ENCODE measurements at places on chromosomes 5 and 9. TPM values are rescaled to one million over a fixed set of nuclear protein-coding genes. Genes with fewer than 3 reads are reported as not detected.

DNA sequence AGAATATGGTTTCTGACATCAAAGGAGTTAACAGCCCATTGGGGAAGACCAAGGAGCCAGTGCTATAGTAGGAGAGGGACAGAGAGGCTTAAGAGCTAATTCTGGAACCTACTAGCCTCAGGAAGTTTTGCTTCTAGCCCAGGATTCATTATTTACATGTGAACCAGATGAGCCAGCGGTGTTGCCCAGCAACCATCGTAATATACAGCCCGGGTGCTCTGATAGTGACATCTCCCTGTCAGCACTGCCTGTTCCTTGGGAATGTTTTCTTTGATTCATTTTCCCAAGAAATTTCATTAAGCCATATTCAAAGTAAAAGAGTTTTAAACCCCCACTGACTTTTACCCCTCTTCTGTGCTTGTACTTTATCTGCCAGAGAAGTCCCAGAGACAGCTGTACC, 217.4 kb upstream of the ADAMTSL1 start:
- no peak for DNase-seq

GRCh38 chr5:173501271-173501670, 115.2 kb downstream of the BOD1 start:
- no peak for DNase-seq

- no peak for DNase-seq
These were observed 2.1 kb upstream of the GABRB2 start for GRCh38 chr5:161548487-161549094.

- DNase-seq, result no peak
These were observed 37.6 kb upstream of the STX17 start for GRCh38 chr9:99868845-99869244.

Gene PCDHGB2
- 0.34 TPM for total RNA-seq

Gene FIBCD1
- total RNA-seq, result not detected

Gene CEMIP2
- total RNA-seq, result 87.7 TPM

Gene TRAF2
- 38.7 TPM for total RNA-seq

Gene CMYA5
- total RNA-seq, result 0.13 TPM

All from naive thymus-derived CD4-positive, alpha-beta T cell (primary cell).